A673 (cell line): ENCODE measurements at places on chromosomes 1 and 21. TPM values are rescaled to one million over a fixed set of nuclear protein-coding genes. Genes with fewer than 3 reads are reported as not detected.

Gene SLC9C2
- not detected in 2 replicates for total RNA-seq

Gene C1orf185
- total RNA-seq = not detected in 2 replicates

Gene OR2T29
- not detected in 2 replicates for total RNA-seq

Gene MMEL1
- total RNA-seq = not detected in 2 replicates

Gene ITLN2
- not detected in 2 replicates for total RNA-seq

Gene S100A7A
- total RNA-seq = not detected in 2 replicates

Gene NCF2
- not detected in 2 replicates for total RNA-seq

Gene GLIS1
- total RNA-seq = 0.13 and 0.24 TPM in 2 replicates

Gene UMODL1
- total RNA-seq = not detected in 2 replicates

Gene HAO2
- not detected in 2 replicates for total RNA-seq

Gene TRIM46
- total RNA-seq = 5.1 and 6.2 TPM in 2 replicates

Gene DNAH14
- total RNA-seq = 9.9 and 10.7 TPM in 2 replicates

Gene PTCH2
- total RNA-seq = 2.3 and 3.2 TPM in 2 replicates

Gene LCE6A
- total RNA-seq = not detected in 2 replicates

Gene TP73
- 10.0 and 12.3 TPM in 2 replicates for total RNA-seq

Gene ESRRG
- not detected in 2 replicates for total RNA-seq

Gene CACNA1S
- total RNA-seq = not detected in 2 replicates

Gene LYPD8
- not detected in 2 replicates for total RNA-seq

Gene ESPN
- total RNA-seq = not detected in 2 replicates

Gene OMA1
- total RNA-seq = 11.9 and 14.6 TPM in 2 replicates

Gene PCP4
- not detected in 2 replicates for total RNA-seq

Gene SH2D2A
- 3.5 and 6.0 TPM in 2 replicates for total RNA-seq

Gene RIPPLY3
- total RNA-seq = 5.0 and 6.2 TPM in 2 replicates

Gene PDZK1
- 0.39 and 0.52 TPM in 2 replicates for total RNA-seq

Gene PLPPR5
- not detected in 2 replicates for total RNA-seq

Gene FCRL6
- 0.15 TPM in 1 of 2 replicates, not detected in the other for total RNA-seq

Gene DENND2C
- 1.9 and 2.5 TPM in 2 replicates for total RNA-seq

Gene FOXD2
- 0.15 and 0.17 TPM in 2 replicates for total RNA-seq

Gene ABCA4
- total RNA-seq = 0.09 and 0.44 TPM in 2 replicates

Gene BSND
- not detected in 2 replicates for total RNA-seq

Gene LAPTM5
- not detected in 2 replicates for total RNA-seq

Gene KIF14
- 37.6 and 39.7 TPM in 2 replicates for total RNA-seq

Gene CFAP141
- not detected in 2 replicates for total RNA-seq

Gene PTPRU
- total RNA-seq = 6.8 and 15.6 TPM in 2 replicates

Gene EFNA3
- 5.8 and 8.9 TPM in 2 replicates for total RNA-seq

Gene OR2AK2
- total RNA-seq = not detected in 2 replicates

Gene CLCA4
- not detected in 2 replicates for total RNA-seq

Gene PCBP3
- total RNA-seq = 22.0 and 25.6 TPM in 2 replicates
